Renal cortical epithelial cell (primary cell): ENCODE measurements at places on chromosomes 7 and 10.

GRCh38 chr7:113392841-113393540 is 274.6 kb upstream of the SMIM30 start:
- DNase-seq: no peak

GRCh38 chr7:78121888-78122287 is 323.3 kb downstream of the PHTF2 start:
- no peak for DNase-seq

DNA sequence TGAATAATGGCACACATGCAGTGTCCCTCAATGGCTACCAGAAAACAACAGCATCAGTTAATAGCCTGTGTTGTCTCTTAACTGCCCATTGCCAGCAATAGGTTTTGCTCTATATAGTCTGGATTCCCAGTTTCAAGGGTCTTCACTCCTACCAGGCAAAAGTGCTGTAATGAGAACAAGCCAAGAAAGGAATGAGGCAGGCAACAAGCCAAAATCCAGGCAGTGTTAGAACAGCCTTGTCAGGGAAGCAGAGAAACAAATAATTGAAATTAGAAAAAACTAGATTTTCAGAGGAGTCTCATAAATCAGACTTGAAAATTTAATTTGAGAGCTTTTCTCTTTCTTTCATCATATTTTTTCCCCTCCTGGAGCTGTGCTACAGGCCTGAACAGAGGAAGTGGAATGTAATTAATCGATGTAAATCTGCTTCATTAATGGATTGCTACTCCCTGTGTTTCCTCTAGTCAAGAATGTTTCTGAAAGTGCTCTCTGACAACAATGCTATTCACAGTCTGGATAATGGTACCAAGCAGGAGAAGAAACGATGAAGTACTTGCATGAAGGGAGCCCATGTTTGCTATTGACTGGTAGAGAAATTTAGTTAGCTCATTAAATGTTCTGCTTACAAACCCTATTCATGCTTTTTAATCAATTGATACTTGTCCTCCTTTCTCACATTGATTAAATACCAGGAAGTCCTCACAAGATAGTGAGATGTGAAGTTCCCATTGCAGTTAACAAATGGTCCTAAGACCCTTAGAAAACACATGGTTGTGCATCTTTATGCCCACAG is 202.0 kb upstream of the LRRTM3 start:
- DNase-seq: no peak

- no peak for DNase-seq
Observed at GRCh38 chr10:123649676-123650075, 16.5 kb upstream of the GPR26 start.

DNA sequence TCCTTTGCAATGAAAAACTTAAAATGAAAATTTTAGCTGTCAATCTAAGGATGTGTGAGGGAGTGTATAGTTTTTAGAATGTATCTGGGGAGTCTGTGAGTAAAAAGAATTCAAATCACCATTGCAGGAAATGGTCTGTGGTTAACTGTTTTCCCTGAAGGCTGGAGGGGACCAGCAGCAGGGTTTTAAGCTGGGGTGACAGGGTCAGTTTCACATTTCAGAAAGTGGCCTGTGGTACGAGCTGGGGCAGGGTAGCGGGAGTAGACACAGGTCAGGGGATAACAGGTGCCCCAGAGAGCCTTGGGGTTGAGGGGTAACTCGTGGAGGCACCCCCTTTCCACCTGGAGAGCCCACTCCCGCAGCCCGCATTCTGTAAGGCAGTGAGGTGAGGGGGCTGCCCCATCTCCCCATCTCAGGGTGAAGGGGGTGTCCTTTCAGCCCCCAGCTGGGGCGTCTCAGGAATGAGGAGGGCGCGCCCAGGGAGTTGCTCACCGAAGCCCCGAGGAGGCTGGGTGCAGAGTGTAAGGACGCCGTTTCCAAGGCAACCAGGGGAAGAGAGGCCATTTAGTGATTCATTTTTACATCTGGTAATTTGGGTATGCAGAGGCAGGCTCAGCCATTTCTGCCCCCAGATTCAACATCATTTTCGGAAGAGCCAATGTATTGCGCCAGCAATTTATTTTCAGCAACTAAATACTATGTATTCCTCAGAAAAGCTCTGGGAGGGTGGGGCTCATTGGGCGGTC is 168.9 kb downstream of the SLIT1 start:
- no peak for DNase-seq

DNA sequence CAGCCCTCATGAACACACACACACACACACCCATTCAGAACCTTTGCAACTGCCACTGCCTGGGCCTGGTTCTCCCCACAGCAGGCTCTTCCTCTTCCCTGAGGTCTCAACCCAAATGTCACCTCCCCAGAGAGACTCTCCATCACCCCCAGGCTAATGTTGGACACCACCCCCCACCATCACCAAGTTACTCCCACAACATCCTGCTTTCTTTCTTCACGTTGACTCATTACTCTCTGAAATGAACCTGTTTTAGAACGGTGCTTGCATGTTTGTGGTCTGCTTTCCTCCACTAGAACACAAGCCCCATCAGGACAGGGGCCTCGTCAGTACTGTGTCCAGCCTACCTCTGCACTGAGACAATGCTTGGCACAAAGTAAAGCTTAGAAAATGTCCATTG is 16.0 kb downstream of the AFAP1L2 start:
- peak; percentile 81 for DNase-seq

GRCh38 chr7:32093415-32094408 is 23.5 kb upstream of the PDE1C start:
- DNase-seq: peak; percentile 77

DNA sequence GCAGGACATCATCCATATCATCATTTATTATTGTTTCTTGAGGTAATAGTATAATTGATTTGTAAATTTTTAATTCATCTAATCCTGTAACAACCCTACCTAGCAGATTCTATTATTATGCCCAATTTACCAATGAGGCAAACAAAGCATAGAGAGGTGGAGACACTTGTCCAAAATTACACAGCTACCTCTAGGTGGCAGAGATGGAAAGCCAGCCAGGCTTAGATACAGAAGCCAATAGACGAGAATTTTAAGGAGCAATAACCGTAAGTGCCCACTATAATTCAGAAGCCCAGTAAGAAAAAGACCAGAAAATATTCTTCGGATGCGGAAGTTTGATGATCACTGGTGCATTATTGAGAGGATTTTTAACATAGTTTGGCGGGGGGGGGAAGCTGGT is 54.0 kb downstream of the ANK3 start:
- no peak for DNase-seq

DNA sequence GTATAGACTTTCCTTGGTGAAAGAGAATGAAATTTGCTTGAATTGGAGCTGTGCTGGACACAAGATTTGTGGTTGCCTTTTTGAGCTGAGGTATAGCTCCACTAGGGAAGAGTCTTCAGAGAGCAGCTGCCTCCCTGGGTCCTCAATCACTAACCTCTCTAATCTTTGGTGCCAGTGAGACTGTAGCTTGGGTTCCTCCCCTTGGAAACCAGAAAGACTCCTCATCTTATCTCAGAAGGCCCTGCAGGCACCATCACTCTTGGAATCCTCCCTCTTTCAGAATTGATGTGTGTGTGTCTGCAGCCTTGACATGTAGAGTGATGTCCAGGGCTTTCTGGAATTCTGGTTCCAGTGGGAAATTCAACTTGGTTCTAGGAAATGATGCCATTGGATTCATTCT is 426.5 kb downstream of the RPS24 start:
- no peak for DNase-seq

DNA sequence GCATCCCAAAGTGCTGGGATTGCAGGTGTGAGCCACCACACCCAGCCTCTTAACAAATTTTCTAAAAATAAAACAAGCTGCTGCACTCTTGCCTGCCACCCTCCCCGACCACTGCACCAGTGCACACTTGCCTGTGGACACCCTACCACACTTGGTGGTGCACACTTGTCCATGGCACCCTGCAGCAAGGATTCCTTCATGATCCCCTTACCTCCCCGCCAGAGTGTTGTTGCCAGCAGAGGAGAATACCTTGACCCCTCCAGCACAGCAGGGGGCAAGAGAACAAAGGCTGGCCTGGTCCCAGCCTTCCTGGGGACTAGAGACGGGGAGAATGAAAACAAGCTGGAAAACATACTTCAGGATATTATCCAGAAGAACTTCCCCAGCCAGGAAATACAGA is 65.9 kb upstream of the KCND2 start:
- DNase-seq: no peak

- DNase-seq: peak; percentile 81
Observed at GRCh38 chr7:38858259-38858884, 50.6 kb downstream of the VPS41 start.

DNA sequence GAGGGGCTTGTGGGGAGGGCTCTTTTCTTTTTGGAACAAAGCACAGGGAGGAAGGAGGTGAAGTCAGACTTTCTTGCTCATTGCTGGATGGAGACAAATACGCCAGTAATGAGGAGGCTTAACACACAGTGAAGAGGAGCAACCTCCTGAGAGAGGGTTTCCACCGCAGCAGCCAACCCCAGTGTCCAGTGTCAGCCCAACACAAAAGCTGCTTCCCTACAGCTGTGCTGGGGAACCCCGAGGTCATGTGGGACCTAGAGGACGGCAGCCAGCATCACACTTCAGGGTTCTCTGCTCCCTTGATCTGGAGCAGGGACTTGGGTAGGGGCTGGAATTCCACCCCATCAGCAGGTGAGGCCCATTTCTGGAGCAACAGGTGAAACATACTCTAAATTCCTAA is 7.7 kb downstream of the BLNK start:
- DNase-seq: no peak

GRCh38 chr7:703049-703448 is 23.4 kb upstream of the DNAAF5 start:
- no peak for DNase-seq

- no peak for DNase-seq
Observed at GRCh38 chr7:101885597-101885955, 68.2 kb downstream of the CUX1 start.

- DNase-seq: peak; percentile 33
Observed at GRCh38 chr7:105336009-105336408, 52.7 kb downstream of the SRPK2 start.

- no peak for DNase-seq
Observed at GRCh38 chr7:68384581-68384980, 1213.7 kb upstream of the AUTS2 start.

DNA sequence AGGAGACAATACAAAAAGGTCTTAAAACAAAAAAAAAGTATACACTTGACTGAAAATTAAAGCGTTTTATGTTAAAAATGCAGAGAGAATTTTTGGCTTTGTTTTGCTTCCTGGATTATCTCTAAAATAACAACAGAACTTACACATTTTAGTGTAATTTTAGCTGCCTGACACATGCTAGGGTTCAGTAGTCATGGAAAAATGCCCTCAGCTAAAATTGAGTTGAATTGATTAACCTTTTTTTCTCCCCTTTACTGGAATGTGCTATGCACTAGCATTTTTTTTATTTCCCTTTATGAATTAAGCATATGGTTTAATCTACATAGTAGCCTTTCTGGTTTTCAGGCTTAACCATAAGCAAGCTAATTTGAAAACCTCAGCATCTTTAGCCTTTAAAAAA is 89.9 kb downstream of the ZNF277 start:
- DNase-seq: peak; percentile 62

GRCh38 chr7:151821806-151822540 is 54.9 kb downstream of the PRKAG2 start:
- no peak for DNase-seq

- peak; percentile 81 for DNase-seq
Observed at GRCh38 chr10:114825513-114826253, 4.1 kb downstream of the FHIP2A start.

GRCh38 chr7:100933734-100934133 is 15.6 kb upstream of the MUC3A start:
- DNase-seq: no peak

- no peak for DNase-seq
Observed at GRCh38 chr10:127872871-127873600, 19.7 kb downstream of the CLRN3 start.

GRCh38 chr7:2805213-2805944 is 38.7 kb downstream of the GNA12 start:
- no peak for DNase-seq

GRCh38 chr10:10056961-10057360 is 960.7 kb upstream of the CELF2 start:
- no peak for DNase-seq

DNA sequence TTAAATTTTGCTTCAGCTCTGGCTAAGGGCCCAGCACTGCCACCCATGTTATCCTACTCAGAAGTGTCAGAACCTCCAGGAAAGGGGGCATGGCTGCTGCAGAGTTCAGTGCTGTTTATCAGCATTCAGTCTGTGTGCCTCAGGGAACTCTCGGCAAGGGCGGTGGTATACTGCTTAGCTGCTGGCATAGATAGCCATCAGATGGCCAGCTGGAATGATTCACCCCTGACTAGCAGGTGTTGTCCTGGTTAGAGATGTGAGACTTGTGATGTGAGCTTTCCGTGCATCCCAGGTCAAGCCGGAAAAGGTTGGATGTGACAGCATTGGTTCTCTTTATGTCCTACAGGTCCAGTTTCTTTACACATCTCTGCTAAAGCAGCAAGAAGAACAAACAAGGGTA is 22.1 kb downstream of the CEP55 start:
- no peak for DNase-seq

DNA sequence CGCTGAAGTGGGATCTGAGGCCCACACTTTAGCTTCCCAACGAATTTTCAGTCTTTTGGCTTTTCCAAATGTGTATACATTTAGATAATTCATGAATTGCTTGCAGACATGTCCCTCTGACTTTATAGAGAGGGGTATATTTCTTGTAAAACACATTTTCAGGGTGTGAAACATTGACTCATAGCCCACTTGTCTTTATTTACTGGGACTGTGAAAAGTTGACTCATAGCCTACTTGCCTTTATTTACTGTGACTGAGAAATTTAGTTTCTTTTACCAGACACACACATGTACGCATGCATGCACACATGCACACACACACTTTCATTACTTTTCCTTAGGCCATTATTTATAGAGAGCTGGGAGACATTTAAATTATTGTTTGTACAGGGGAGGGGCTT is 79.1 kb downstream of the VTI1A start:
- DNase-seq: peak; percentile 84

DNA sequence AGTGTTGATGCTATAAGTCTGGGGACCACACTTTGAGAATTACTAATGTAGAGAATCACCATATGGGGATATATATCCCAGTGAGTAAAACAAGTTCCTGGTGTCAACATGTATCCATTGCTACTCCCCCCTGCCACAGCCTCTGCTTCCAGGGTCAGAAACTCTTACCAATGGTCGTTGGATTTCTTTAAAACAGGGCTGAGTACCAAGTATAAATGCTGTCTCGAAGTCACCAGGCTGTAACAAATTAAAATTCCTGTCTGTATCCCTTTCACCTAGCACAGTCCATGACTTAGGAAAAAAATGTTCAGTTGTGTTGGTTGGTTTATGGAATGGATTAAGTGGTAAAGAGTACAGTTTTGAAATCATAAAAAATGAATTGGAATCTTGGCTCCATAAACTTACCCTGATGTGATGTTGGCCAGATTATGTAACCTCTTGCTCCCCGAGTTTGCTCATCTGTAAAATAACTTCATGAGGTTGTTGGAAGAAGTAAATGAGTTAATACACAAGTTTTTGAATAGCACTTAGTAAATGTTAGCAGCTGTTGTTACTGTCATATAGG is 364.0 kb upstream of the LRGUK start:
- DNase-seq: peak; percentile 36

GRCh38 chr7:36441344-36442022 is 51.8 kb downstream of the ANLN start:
- peak; percentile 51 for DNase-seq

- no peak for DNase-seq
Observed at GRCh38 chr7:151657173-151657572, 137.5 kb upstream of the RHEB start.

GRCh38 chr10:869171-869570 is 62.3 kb downstream of the LARP4B start:
- no peak for DNase-seq

GRCh38 chr7:112056409-112056808 is 149.8 kb downstream of the DOCK4 start:
- DNase-seq: peak; percentile 77

GRCh38 chr10:26448706-26449435 is 10.7 kb downstream of the APBB1IP start:
- no peak for DNase-seq
